ENCODE measurements at places on chromosomes 5 and 9. TPM values are rescaled to one million over a fixed set of nuclear protein-coding genes. Genes with fewer than 3 reads are reported as not detected.
A peak's percentile ranks its signal among the peaks of the same experiment; 100 is the strongest.

The SLC34A3 gene
- polyA plus RNA-seq = 2.8 TPM

- DNase-seq = no peak
These were observed 51.5 kb upstream of the NR3C1 start for GRCh38 chr5:143454936-143455516.

DNA sequence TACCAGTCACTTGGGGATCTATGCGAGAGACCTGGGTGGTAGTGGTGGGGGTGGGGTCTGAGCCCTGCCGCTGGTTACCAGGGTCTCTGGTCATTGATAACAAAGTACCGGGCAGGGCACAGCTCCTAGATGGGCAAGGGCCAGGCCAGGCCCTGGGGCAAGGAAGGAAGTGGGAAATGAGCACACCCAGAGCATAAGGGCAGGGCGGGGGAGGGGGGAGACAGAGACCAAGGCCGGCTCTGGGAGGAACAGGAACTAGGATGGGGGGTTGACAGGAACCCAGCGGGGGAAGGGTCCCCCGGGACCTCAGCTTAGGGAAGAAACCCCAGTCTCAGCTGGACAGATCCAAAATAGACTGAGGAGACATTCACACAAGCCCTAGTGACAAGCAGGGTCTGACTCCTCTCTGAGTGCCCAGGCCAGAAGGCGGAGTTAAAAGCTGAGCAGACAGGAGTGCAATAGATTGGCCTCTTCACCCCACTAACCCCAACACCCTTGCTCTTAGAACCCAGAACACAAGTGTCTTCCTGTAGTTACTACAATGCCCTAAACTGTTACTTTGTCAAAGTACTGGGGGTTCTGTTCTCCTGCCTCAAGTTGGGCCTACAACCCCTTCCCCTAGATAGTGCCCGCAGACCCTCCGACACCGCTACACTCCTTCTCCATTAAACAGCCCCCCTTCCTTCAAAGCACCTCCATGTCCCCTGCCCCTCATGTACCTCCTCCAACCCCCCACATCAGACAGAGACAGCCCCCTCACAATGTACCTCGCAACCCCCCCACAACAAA is 628 bp downstream of the ATOSB start:
- DNase-seq = no peak

GRCh38 chr5:90767710-90768109 is 209.1 kb downstream of the ADGRV1 start:
- no peak for DNase-seq

GRCh38 chr9:133633681-133634080 is 2.5 kb upstream of the DBH start:
- DNase-seq = peak; percentile 57

- no peak for DNase-seq
These were observed 94.3 kb downstream of the DAP start for GRCh38 chr5:10666531-10667299.

All from left lung (tissue), 14 donors.